Activated naive CD4-positive, alpha-beta T cell (primary cell): ENCODE measurements at places on chromosomes 5 and 9.

DNA sequence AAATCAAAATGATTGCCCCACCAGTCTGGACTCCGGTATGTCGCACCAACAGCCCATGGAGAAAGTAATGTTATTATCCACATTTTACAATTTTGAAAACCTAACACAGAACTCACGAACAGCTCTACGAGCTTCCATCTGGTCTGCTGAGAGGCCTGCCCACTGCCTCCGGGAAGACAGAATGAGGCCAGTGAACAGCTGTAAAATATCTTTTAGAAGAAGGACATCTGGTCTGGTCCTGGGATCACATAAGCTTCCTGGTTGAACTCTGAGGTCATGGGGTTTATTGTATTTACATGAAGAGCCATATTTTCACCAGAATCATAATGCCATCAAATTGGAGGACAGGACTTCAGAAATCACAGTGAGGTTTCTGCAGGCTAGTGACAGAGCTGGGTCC lies 89.0 kb downstream of the FRMD3 start:
- no peak for DNase-seq

DNA sequence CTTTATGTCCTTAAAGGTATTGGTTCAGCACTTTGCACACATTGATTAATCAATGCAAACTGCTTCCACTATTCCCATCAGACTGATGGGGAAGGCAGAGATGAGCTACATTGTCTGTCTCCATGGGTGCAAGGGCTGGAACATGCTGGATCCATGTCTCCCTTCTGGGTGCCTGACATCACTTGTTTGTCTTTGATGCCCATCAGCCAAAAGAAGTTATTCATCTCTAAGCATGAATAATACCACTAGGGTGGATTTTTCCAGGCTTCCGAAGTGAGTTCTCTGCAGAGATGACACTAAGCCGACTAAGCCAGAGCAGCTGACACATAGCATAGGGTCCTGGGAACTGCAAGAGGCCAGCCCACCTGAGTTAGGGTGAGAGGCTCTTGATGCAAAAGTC lies 8.7 kb downstream of the FGF1 start:
- no peak for DNase-seq

- no peak for DNase-seq
These were observed 198.8 kb downstream of the ADAMTS12 start for GRCh38 chr5:33692980-33693379.

GRCh38 chr9:98923451-98924123 lies 20.1 kb upstream of the COL15A1 start:
- DNase-seq, result no peak

- no peak for DNase-seq
These were observed 8.4 kb downstream of the FNBP1 start for GRCh38 chr9:130034570-130034969.

DNA sequence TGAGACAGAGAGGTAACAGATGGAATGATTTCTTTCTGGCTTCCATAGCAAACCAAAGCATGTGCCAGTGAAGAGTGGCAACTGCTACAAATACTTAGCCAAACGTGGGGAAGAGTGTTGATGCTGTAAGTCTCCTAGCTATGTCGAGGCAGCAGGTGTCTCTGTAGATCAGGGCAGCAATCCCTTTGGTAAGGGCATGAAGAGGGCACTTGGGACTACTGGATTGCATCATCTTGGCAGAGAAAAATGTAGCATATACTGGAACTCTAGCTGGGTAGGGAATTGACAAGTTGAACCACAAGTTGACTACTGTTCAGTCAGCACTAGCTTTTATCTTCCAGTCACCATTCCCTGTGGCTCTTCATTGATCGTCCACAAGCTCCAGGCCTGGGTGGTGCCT lies 75.8 kb downstream of the GHR start:
- no peak for DNase-seq

GRCh38 chr5:53603009-53603687 lies 42.7 kb downstream of the NDUFS4 start:
- no peak for DNase-seq

GRCh38 chr9:136658849-136659535 lies 3.7 kb upstream of the EGFL7 start:
- no peak for DNase-seq

- peak; percentile 50 for DNase-seq
These were observed at the start of gene STING1 for GRCh38 chr5:139482050-139482889. Gene STING1, minus strand, starts transcription at chr5:139482758. Its CDS starts 1,054 bp downstream, at chr5:139481704.

GRCh38 chr5:83530193-83530592 lies 58.6 kb downstream of the VCAN start:
- no peak for DNase-seq

- no peak for DNase-seq
These were observed 15.5 kb upstream of the SHB start for GRCh38 chr9:38084556-38084880.

DNA sequence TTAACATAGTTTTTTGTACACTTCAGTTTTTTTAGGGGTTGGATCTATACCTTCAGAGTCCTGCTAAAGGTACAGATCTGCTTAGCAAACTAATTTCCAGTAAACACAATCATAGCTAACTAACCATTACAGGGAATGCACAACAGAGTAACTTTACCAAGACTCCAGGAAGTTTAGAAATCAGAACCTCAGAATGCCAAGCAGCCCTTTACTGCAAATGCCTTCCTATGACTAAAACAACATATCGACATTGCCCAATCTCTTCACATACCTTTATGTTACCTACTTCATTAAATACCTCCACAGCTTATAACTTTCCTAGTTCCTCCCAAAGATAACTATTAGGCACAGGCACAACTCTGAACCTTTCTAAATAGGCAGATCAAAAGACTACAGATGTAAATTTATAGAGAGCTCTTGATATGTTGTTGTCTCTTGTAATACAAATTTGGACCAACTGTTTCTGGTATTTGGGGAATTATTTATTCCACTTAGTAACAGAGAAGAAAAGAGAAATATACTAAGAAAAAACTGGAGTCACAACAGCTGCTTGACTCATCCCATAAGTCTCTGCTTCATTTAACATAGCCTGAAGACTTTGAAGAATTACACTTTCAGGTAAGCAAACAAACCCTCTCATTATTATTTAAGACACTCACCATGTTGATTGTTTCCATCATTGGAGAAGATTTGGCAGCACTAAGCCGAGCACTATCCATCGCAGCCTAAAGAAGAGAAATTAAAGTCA lies 46.0 kb upstream of the OR2K2 start:
- DNase-seq, result no peak

GRCh38 chr9:130382636-130383349 lies 62.0 kb upstream of the ASS1 start:
- no peak for DNase-seq

GRCh38 chr9:127634698-127635097 lies 22.6 kb downstream of the STXBP1 start:
- DNase-seq, result no peak

- no peak for DNase-seq
These were observed 15.7 kb downstream of the VCP start for GRCh38 chr9:35056571-35057270.

DNA sequence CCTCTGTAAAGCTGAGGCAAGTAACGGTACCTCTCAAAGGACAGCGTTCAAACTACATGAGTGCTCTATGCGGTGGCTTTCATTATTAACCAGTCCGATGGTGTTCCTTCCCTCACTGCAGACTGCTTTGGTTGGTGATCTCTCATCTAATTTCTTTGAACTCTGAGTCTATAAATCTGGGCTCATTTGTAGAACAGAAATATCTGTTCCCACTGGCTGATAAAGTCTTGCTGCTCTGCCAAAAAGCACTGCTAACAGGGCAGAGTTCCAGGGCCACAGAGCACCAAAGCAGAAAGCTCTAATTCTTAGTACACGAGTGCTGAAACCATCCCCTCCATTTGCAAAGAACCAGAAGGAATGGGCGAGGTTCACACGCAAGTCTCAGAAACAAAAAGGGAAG lies 81.9 kb downstream of the MED27 start:
- no peak for DNase-seq

DNA sequence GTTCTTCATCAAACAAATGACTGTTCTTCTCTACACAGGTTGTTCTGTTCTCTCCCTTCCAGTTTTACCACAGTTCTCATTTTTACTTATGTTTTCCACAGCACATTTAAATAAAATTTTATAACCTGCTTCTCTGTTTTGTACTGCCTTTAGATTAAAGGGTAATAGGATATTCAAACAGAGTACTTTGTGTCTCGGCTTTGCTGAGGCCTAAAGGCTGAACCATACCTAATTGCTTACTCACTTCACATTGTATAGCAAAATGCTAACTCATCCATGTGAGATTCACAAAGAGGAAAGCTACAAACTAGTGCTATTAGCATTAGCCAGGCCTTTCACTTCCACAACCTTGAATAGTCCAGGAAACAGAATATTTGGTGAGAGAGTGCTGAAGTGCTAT lies 200.3 kb downstream of the TRPM3 start:
- DNase-seq, result no peak

DNA sequence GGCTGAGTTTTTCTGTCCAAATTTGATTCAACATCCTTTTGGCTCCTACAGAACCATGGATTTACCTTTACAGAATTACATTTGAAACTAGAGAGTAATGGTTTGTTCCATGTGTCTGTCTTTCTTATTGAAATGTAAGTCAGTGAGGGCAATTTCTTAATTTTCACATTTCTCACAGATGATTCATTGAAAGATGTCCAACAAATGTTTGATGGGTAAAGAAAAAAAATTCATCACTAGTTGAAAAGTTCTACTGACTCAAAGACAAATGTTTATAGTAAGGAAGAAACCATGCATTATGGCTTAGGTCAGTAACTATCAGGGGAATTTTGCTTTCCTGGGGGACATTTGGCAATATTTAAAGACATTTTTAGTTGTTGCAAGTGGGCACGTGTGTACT lies 131.6 kb upstream of the TRPM3 start:
- no peak for DNase-seq

GRCh38 chr5:8613078-8613685 lies 744.2 kb downstream of the MTRR start:
- no peak for DNase-seq

GRCh38 chr9:134487066-134487710 lies 154.4 kb upstream of the COL5A1 start:
- no peak for DNase-seq

DNA sequence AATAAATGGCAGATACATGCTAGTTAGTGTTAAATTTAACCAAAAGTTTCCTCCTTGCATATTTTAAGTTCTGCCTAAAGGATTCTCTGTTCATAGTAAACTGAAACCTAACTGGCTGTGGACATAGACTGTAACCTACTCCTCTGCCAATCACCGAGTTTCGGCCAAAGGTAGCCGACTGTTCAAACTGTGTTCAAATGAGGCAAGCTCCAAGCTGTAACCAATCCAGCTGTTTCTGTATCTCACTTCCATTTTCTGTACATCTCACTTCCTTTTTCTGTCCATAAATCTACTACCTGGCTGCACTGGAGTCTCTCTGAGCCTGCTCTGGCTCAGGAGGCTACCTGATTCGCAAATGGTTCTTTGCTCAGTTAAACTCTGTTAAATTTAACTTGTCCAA lies 44.1 kb downstream of the KCNV2 start:
- no peak for DNase-seq

- no peak for DNase-seq
These were observed 48.1 kb upstream of the PCA3 start for GRCh38 chr9:76716085-76716672.

- no peak for DNase-seq
These were observed 166.6 kb downstream of the FANCC start for GRCh38 chr9:95150903-95151302.

GRCh38 chr5:151483647-151484046 lies 36.2 kb downstream of the SLC36A1 start:
- DNase-seq, result no peak

GRCh38 chr5:141879941-141880738 lies 1.9 kb upstream of the PCDH1 start:
- no peak for DNase-seq

DNA sequence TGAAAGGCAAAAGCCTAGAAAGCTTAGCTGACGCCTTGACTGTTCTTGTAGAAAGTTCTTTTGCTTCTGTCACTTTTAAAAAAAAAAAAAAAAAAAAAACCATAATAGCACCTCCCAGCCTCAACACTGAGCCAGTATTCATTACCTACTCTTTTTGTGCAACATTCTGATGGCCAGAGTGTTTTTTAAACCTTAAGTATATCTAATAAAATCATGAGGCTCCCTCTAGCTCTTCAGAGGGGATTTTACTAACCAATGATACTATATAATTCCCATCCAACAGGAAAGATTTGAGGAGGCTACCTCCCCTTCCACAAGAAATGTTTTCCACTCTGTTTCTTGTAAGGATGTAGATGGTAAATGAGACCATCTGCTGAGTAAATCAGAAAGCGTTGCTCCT lies 3.9 kb downstream of the BNC2 start:
- no peak for DNase-seq

DNA sequence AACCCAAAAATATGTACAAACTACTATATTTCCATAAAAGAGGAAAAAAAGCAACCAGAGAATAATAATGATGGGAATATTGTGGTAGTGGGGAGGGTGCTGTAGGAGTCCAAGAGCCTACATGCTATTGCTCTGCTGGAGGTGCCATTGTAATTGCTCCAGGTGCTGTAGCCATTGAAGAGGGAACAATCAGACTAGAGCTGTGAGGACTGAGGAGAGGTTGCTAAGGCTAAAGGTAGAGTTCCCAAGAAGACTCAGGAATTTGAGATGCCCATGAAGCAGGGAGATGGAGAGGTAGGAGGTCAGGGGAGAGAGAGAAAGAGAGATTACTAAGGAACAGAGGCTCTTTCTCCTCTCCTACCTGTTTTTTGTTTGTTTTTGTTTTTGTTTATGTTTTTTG lies 394.0 kb downstream of the DMRTA1 start:
- no peak for DNase-seq

DNA sequence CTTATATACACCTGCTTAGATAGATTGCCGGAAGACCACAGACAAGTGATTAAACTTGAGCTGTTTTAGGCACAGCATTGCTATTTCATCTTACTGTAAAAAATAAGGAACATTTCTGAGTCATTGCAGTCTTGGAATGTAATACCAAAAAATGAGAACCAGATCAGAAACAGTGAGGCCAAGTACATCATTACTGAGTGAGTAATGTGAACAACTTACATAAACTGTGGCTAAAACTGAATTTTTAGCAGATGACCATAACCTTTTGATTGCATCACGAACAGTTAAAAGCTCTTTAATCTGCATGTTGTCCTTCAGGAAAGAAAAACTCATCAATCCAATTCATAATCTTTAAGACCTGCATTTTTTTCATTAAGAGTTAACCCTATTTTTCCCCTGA lies 157.1 kb upstream of the FGF10 start:
- DNase-seq, result no peak

DNA sequence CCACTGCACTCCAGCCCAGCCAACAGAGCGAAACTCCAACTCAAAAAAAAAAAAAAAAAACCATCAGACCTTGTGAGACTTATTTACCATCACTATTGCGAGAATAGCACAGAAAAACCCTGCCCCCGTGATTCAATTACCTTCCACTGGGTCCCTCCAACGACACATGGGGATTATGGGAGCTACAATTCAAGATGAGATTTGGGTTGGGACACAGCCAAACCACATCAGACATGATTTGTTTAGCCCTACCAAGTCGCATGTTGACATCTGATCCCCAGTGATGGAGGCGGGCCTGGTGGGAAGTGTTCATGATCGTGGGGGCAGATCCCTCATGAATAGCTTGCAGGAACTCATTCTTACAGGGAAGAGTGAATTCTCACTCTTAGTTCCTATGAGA lies 26.6 kb downstream of the MYO10 start:
- no peak for DNase-seq

GRCh38 chr5:172776235-172776594 lies 5.2 kb upstream of the DUSP1 start:
- no peak for DNase-seq
